ENCODE measurements at places on chromosomes 1 and 21.
A peak's percentile ranks its signal among the peaks of the same experiment; 100 is the strongest.

GRCh38 chr1:37442139-37442538 lies 32.2 kb upstream of the ZC3H12A start:
- no peak for DNase-seq

- DNase-seq = no peak
Observed at GRCh38 chr1:234837713-234838112, 227.7 kb upstream of the IRF2BP2 start.

DNA sequence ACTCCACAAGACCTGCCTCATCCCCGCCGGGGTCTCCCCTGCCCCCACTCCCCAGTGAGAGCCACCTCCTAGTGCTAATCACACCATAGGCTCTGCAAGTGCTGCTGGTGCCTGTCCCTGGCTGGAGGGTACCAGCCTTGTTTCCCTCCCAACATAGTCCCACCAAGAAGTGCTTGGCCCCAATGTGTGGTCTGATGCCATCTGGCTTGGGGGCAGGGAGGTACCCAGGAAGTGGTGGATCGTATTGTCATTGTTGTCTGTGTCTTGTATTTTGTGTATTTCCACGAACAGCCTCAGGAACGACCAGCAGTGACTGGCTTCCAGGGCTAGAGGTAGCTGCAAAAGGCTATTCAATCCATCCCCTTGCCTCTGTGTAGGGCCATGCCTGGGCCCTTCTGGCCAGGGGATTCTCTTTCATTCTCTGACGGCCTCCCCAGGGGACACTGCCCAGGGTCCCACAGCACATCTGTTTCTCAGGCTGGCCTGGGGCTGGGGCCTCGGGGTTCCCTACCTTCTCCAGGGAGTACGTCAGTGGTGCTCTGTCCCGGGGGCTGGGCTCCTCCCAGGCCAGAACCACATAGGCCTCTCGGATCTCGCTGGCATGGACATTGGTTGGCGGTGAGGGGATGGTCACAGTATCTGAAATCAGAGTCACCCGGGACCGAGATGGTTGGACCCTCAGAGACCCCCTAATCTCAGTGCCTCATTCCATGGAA lies 22.8 kb downstream of the MYOM3 start:
- DNase-seq = no peak

DNA sequence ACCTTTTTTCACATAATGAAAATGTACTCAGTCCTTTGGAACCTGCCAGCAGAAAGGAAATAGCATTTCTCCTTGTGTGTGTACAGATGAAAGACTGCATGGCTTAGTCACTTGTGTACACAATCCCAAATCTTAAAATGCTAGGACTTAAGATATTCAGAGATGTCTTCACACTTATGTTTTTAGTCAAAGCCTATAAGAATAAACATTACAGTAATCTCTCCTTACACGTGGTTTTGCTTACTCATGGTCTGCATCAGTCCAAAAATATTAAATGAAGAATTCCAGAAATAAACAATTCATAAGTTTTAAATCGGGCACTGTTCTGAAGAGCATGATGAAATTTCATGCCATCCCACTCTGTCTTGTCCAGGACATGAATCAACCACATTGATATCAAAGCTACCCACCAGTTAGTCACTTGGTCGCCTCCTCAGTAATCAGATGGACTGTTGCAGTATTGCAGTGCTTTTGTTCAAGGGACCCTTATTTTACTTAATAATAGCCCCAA lies 75.7 kb upstream of the RRP15 start:
- no peak for DNase-seq

- no peak for DNase-seq
Observed at GRCh38 chr1:37169743-37170275, 135.5 kb upstream of the GRIK3 start.

DNA sequence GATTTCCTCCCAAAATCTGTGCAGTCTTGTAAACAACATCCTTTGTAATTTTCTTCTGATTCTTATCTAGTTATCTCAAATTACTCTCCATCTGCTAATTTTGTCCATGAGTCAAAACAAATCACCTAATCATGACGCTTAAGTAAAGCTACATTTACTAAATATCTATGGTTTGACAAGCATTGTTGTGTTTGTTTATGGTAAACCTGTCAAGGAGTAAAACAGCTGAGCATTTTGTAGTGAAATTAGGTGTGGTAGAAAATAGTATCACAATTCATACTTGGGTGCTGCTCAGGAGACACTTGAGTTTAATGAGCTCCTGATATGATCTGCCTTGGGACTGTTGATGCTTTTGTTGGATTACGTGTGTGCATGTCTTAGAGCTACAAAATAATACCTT lies 11.6 kb downstream of the TIPRL start:
- DNase-seq = no peak

- no peak for DNase-seq
Observed at GRCh38 chr1:167148421-167148820, 54.5 kb downstream of the STYXL2 start.

- DNase-seq = peak; percentile 85
Observed at GRCh38 chr1:155167166-155168104, 5.7 kb downstream of the KRTCAP2 start.

- DNase-seq = peak; percentile 80
Observed at GRCh38 chr1:227886503-227886961, 61.2 kb downstream of the WNT9A start.

GRCh38 chr1:157181790-157182189 lies 43.6 kb upstream of the ETV3 start:
- no peak for DNase-seq

Measured in left forelimb (tissue), 1 donor.